Smooth muscle cell of the umbilical artery (primary cell): ENCODE measurements at places on chromosomes 3 and 15. TPM values are rescaled to one million over a fixed set of nuclear protein-coding genes. Genes with fewer than 3 reads are reported as not detected.

The GOLGA6L7 gene
- total RNA-seq, result not detected in 2 replicates

The SKOR1 gene
- 0.09 TPM in 1 of 2 replicates, not detected in the other for total RNA-seq

The XCR1 gene
- total RNA-seq, result not detected in 2 replicates

The KLHL40 gene
- not detected in 2 replicates for total RNA-seq

The BTBD1 gene
- 125 and 133 TPM in 2 replicates for total RNA-seq

The LYZL4 gene
- not detected in 2 replicates for total RNA-seq

The TOP2B gene
- 78.1 and 133 TPM in 2 replicates for total RNA-seq

The PRTG gene
- 1.2 and 1.3 TPM in 2 replicates for total RNA-seq

The HHLA2 gene
- total RNA-seq, result 0.05 TPM in 1 of 2 replicates, not detected in the other

The A4GNT gene
- not detected in 2 replicates for total RNA-seq

The TNFSF10 gene
- 1.2 TPM in 1 of 2 replicates, not detected in the other for total RNA-seq

The ITIH1 gene
- total RNA-seq, result not detected in 2 replicates

The MAN2A2 gene
- total RNA-seq, result 13.7 and 27.2 TPM in 2 replicates
